ENCODE measurements at places on chromosomes 16 and 17.

- DNase-seq: no peak
Measured at GRCh38 chr17:71824671-71825070, 296.1 kb upstream of the SOX9 start.

- no peak for DNase-seq
Measured at GRCh38 chr17:15247891-15248529, 17.1 kb downstream of the PMP22 start.

GRCh38 chr16:9105189-9105588 lies 13.7 kb downstream of the HAPSTR1 start:
- DNase-seq: no peak

- DNase-seq: no peak
Measured at GRCh38 chr17:29240968-29241963, 5.4 kb upstream of the CRYBA1 start.

GRCh38 chr17:66466840-66467367 lies 164.5 kb downstream of the PRKCA start:
- peak; percentile 68 for DNase-seq

DNA sequence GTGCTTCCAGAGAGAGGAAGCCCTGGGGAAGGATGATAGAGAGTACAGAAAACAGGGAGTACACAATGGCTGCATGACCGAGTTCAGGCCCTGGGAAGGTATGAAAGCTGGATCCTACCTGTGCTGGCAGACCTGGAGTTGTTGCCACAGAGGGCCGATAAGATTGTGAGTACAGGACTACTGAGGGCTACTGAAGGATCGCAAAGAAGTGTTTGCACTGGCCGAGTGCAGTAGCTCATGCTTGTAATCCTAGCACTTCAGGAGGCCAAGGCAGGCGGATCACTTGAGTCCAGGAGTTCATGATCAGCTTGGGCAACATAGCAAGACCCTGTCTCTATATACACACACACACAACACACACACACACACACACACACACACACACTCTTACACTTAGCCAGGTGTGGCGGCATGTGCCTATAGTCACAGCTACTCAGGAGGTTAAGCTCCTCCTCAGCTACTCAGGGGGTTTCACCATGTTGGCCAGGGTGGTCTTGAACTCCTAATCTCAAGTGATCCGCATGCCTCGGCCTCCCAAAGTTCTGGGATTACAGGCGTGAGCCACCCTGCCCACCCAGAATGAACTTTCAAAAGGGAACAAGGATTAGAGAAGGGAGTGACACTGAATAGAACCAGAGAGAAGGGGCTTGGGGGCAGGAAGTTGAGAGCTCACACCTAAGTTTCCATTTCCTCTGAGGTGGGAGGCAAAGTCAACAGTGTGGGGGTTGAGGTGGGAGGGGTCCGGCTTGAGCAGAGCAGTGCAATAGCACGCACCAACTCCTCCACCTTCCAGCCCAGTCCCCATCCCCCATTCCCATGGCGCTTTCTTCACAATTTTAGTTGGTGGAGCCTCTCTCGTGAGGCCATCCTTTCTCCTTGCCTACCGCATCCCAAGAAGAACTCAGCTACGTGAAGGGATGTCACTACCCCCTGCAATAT lies 7.5 kb downstream of the SCIMP start:
- DNase-seq: no peak

DNA sequence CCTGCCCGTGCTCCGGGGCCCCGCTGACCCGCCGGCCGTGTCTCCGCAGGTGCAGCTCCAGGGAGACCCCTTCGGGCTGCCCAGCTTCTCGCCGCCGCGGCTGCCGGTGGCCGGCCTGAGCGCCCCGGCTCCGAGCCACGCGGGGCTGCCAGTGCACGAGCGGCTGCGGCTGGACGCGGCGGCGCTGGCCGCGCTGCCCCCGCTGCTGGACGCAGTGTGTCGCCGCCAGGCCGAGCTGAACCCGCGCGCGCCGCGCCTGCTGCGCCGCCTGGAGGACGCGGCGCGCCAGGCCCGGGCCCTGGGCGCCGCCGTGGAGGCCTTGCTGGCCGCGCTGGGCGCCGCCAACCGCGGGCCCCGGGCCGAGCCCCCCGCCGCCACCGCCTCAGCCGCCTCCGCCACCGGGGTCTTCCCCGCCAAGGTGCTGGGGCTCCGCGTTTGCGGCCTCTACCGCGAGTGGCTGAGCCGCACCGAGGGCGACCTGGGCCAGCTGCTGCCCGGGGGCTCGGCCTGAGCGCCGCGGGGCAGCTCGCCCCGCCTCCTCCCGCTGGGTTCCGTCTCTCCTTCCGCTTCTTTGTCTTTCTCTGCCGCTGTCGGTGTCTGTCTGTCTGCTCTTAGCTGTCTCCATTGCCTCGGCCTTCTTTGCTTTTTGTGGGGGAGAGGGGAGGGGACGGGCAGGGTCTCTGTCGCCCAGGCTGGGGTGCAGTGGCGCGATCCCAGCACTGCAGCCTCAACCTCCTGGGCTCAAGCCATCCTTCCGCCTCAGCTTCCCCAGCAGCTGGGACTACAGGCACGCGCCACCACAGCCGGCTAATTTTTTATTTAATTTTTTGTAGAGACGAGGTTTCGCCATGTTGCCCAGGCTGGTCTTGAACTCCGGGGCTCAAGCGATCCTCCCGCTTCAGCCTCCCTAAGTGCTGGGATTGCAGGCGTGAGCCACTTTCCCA lies 5.9 kb downstream of the CTF1 start:
- DNase-seq: peak; percentile 58

GRCh38 chr16:12422233-12422632 lies 381.5 kb downstream of the CPPED1 start:
- DNase-seq: no peak

DNA sequence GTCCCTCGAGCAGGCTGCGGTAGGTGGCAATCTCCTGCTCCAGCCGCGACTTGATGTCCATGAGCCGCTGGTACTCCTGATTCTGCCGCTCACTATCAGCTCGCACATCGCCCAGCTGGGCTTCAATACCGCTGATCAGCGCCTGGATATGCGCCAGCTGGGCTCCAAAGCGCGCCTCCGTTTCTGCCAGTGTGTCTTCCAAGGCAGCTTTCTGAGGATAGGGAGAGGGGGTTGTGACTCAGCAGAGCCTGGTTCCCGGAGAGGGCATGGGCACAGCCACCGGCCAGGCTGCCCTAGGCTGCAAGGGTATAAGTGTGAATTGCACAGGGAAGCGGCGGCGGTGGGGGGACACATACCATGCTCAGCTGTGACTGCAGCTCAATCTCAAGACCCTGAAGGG lies 4.3 kb downstream of the KRT19 start:
- no peak for DNase-seq

DNA sequence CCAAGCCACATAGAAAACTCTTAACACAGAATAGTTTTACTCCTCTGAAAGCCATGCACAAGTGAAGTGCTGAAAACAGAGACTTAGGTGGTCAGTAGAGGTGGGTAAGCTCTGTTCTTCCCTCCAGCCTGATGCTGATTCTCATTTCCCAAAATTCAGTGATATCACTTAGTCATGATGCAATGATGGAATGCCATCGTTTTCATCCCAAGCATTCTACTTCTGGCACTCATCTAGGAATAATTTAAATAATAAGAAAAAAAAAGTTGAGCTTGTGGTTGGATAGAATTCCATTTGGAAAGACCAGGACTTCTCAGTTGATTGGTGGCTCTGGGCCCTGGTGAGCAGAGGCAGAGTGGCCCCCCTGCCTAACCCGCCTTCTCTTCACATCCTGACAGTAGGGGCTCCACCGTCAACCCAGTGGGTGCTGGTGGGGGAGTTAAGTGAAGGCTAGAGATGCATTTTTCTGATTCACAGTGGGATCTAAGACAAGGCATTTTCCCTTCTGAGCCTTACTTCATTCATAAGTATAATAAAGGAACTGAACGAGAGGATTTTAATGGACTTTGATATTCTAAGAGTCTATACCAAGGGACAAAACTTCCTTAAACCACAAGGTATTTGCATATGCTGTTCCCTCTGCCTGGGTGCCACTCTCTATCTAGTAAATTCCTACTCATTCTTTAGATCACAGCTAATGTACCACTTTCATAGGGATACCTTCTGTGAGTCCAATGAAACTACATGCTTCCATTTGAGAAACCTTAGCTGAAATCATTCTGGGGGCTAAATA lies 310.3 kb upstream of the DYNLRB2 start:
- DNase-seq: no peak

GRCh38 chr17:3762922-3763776 lies 37.8 kb downstream of the ITGAE start:
- no peak for DNase-seq

DNA sequence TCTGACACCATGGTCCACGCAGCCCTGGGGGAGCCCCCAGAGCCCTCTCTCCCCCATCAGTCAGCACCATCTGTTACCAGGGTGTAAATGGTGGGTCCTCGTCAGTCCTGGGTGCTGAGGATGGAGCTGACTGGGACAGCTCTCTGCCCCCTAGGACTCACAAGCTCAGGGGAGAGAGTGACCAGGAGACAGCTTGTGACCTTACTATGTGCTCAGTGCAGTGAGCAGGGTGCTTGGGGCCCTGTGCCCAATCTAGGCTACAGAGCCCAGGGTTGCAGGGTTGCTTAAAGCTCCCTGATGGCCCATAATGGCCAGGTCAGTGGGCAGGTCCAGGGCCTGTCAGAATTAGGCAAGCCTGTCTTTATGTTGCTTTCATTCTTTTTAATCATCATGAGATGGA lies 11.3 kb downstream of the MMP2 start:
- DNase-seq: no peak

DNA sequence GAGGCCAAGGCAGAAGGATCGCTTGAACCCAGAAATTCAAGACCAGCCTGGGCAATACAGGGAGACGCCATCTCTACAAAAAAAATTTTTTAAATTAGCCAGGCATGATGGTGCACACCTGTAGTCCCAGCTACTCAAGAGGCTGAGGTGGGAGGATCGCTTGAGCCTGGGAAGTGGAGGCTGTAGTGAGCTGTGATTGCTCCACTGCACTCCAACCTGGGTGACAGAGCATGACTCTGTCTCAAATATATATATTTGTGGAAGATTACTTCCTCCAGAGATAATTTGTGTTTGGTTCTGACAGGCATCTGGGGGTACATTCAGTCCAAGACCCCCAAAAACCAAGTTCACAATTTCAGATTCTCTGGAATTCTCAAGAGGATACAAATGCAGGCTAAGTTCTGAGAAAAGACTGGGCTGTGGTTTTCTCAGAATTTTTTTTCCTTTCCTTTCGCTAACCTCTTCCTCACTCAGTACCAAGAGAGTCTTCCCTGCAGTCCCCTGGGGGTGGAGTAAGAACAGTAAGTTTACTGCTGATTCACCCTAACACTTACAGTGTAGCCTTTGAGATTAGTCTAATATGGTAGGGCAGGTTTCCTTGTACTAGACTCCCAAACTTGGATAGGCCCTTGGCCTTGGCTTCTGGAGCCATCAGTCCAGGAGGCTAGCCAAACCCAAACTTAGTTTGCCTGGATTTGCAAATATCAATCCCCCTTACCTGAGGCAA lies 15.1 kb downstream of the GSDMB start:
- no peak for DNase-seq

- no peak for DNase-seq
Measured at GRCh38 chr16:79061181-79061580, 539.4 kb downstream of the MAF start.

DNA sequence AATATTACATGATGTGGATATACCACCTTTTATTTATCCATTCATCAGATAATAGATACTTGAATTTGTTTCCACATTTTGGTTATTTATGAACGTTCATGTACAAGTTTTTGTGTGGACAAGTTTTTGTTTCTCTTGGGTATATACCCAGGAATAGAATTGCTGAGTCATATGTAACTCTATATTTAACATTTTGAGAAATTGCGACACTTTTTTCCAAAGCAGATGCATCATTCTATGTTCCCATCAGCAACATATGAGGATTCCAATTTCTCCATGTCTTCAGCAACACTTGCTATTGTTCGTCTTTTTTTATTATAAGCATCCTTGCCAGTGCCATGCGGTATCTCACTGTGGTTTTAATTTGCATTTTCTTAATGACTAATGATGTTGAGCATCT lies 93.9 kb downstream of the GSG1L start:
- no peak for DNase-seq

- no peak for DNase-seq
Measured at GRCh38 chr17:72422505-72423285, 301.9 kb downstream of the SOX9 start.

DNA sequence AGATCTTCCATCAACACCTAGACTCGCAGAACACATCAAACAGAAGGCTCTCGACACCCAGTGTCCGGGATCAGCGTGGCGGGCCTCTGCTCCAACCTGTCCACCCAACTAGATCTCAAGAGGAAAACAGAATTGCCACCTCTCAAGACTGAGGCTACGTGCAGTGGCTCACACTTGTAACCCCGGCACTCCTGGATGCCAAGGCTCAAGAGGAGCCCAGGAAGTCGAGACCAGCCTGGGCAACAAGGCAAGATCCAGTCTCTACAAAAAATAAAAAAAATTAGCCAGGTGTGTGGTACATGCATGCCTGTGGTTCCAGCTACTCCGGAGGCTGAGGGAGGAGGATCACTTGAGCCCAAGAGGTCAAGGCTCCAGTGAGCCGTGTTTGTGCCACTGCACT lies 132.6 kb downstream of the ZFHX3 start:
- no peak for DNase-seq

- DNase-seq: no peak
Measured at GRCh38 chr17:28613931-28614381, at the start of gene RSKR. Gene RSKR (minus strand): TSS chr17:28614185. CDS start chr17:28614161, 24 bp downstream.

DNA sequence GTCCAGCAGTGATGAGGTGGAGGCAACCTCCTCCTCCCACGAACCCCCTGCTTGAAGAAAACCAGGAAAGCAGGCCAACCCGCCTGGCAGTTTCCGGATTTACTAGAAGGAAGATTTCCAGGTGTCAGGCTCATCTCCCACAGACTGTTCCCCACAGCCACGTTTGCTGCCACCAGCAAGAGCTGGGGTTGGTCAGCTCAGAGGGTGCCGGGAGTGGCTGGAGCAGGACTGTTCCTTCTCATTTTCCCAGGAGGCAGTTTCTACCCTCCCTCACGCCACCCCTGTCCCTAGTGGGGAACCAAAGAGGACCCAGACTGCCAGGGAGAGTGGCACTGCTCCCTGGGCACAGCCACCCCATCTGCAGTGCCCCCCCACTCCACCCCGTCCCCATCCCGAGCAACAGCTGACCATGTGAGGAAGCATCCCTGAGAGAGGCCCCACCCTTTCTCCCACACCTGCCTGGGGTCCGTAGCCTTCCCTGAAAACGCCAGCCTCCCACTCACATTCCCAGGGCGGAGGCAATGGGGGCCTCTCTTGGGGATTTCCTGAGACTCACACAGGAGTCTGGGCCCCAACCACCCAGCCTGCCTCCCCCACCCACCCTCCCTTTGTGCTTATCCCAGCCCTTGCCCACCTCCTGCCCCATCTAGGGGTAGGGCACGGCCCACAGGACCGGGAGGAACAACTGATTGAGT lies 5.9 kb downstream of the KRT17 start:
- DNase-seq: no peak

- DNase-seq: no peak
Measured at GRCh38 chr17:50690887-50691549, 16.7 kb downstream of the ANKRD40 start.

- no peak for DNase-seq
Measured at GRCh38 chr16:27463741-27464591, 62.0 kb downstream of the IL21R start.

Data from activated naive CD4-positive, alpha-beta T cell treated with anti-CD3 and anti-CD28 coated beads, Interleukin-2, amount 50 U/mL, for 16 hours (primary cell).